CD4-positive, alpha-beta T cell treated with Interleukin-2 at 100 ng/mL for 4 hours (primary cell): ENCODE measurements at places on chromosomes 12 and 14.

GRCh38 chr12:52740584-52740983, 36.6 kb downstream of the KRT76 start:
- DNase-seq = no peak

DNA sequence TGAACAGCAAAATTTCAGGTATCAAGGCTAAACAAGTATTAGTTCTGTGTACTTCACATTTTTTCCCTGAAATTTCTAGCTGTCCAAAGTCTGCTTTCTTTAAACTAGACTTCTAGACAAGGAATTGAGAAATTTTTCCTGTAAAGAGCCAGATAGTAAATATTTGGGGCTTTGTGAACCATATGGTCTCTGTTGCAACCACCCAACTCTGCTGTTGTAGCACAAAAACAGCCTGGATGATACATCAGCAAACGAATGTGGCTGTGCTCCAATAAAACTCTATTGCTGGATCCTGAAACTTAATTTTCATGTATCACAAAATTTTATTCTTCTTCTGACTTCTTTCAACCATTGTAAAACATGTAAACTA, 96.0 kb upstream of the SLC38A4 start:
- no peak for DNase-seq

GRCh38 chr12:6198985-6199530, 1.1 kb upstream of the CD9 start:
- DNase-seq = no peak

- no peak for DNase-seq
Observed at GRCh38 chr14:75568791-75569190, 9.6 kb upstream of the FLVCR2 start.

DNA sequence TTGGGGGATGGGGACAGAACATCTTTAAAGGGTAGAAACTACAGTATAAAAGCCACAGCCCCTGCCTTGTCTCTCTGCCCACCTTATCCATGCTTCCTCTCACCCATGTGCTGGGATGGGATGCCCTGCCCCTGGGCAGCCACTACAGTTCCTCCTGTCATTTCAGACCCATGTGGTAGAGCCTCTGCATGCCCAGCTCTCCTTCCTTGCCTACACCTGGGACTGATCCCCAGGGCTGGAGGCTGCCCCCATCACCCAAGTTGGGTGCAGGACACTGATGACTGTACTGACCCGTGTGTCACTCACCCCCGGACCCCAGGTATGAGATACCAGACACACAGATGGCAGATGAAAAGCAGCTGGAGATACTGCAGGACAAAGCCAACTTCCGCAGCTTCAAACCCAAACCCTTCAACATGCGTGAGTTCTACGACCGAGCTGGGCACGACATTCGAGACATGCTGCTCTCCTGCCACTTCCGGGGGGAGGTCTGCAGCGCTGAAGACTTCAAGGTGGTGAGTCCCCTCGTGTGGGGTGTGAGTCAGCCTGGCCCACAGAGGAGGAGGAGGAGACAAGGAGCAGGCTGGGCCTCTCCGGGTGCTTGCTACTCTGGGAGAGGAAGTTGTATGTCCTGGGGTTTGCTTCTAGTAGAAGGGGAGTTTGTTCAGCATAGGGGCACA, 2.2 kb downstream of the ASIC1 start:
- peak; percentile 40 for DNase-seq

- no peak for DNase-seq
Observed at GRCh38 chr12:55771736-55772135, 28.8 kb downstream of the GDF11 start.

DNA sequence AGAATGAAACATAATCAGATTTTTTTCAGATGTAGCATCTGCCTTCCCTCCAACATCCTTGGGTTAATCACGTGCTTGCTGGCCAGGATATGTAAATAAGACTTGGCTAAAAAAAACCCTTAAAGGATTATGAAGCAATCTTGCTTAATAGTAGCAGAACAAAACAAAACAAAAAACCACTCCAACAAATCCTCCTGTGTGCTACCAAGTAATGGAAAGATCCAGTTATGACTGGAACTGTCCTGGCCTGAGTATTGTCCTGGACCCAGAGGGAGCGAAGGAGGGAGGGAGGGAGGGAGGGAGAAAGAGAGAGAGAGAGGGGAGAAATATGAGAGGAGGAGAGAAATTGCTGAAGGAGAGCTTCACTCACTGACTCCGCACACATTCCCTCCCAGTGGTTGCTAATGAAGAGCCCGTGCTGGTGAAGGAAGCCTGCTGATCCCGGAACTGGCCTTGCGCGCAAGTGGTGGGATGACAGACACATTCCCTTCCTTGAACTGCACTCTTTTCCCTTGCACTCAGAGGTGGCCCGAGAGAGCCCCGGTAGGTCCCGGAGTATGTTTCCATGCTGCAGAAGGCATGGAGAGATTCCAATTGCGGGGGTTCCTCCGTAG, 57.2 kb downstream of the HMGA2 start:
- DNase-seq = no peak

DNA sequence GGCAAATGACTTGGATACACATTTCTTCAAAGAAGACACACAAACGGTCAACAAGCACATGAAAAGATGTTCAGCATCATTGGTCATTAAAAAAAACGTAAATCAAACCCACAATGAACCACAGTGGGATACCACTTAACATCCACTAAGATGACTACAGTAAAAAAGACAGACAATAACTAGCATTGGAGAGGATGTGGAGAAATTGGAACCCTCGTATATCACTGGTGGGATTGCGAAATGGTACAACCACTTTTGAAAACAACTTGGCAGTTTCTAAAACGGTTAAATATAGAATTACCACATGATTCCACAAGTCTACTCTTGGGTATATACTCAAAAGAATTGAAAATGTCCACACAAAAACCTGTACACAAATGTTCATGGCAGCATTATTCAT, 25.2 kb upstream of the PPFIBP1 start:
- no peak for DNase-seq

GRCh38 chr12:38998887-38999482, 93.6 kb upstream of the CPNE8 start:
- DNase-seq = no peak

- no peak for DNase-seq
Observed at GRCh38 chr14:102945346-102946130, 23.1 kb downstream of the AMN start.

GRCh38 chr12:130881046-130881445, 9.2 kb downstream of the RAN start:
- DNase-seq = no peak

DNA sequence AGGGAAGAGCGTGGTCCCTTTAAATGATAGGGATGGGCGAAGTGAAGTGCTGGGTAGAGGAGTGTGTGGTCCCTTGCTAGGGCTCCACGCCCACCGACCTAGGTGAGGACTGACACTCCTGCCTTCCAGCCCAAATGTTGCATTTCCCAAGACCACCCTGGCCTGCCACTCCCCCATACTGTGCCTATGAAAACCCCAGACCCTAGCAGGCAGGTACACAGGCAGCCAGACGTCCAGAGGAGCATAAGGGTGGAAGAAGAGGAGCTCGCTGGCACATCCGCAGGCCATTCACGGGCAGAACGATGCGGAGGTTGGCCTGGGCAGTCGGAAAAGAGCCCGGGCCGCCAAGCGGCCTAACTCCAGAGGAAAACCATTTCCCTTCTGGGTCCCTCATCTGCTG, 817 bp upstream of the IPO8 start:
- DNase-seq = no peak

- DNase-seq = no peak
Observed at GRCh38 chr12:94930216-94930654, 73.3 kb downstream of the NDUFA12 start.

GRCh38 chr14:67778792-67779191, 37.6 kb downstream of the ZFYVE26 start:
- no peak for DNase-seq

DNA sequence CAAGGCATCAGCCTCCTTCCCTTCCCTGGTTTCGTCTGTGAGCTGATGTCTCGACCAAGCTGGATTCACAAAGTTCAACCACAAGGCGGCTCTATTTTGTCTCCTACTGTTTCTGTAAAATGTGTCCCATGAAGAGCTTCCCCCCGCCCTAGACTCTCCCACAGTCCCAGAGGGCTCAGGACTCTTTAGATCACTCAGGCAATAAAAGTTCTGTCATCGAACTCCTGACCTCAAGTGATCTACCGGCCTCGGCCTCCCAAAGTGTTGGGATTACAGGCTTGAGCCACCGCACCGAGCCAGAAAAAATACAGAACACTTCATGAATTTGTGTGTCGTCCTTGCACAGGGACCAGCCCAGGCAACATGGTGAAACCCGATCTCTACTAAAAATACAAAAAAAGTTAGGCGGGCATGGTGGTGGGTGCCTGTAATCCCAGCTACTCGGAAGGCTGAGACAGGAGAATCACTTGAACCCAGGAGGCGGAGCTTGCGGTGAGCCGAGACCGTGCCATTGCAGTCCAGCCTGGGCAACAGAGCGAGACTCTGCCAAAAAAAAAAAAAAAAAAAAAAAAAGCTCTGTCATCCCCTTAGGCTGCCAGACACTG, 149.4 kb downstream of the BCL11B start:
- no peak for DNase-seq

DNA sequence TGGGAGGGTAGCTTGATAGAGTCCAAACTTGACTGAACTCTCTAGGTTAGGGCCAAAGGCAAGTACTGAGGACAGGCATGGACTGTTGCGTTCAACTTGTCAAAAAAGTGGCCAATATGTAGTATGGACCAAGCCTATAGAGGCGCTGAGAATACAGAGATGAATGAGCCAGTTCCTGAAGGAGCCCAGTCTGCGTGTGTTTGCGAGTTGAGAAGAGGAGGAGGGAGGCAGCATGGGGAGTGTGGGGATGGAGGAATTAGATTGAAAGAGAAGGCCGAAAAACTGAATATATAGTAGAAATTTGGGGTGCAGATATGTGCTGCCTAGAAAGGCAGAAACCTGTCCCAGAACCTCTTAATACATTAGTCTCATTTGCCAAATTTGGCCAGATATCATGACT, 412.4 kb downstream of the PCNX1 start:
- DNase-seq = no peak
